ENCODE measurements at places on chromosomes 7 and 10.

- DNase-seq: no peak
Observed at GRCh38 chr7:140312141-140312846, 86.0 kb downstream of the SLC37A3 start.

DNA sequence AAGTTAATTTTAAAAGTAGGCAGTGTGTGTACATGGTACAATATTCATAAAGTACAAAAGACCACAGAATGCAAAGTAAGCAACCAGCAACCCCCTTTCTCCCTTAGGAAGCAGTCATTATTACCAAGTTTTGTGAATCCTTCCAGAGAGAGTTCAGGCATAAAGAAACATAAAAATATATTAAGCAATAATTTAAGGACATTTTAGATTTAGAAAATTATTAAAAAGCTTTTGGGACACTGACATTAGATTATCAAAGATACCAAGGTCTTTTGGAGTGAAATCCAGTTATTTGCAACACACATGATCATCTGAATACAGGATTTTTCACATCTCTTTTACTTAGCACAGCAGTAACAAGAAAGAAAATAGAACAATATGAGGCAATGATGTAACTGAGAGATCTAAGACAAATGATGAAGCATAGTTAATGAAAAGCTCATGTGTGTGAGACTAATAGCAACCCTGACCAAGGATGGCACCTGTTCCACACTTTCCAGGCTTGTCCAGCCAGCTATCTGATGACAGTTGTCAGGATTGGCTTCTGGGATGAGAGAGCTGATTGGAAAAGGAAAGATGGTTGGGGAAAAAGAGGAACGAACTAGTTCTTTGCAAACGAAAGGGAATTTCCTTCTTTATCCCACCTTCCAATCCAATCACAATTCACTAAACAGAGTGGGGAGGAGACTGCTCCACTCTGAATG, 115.5 kb upstream of the LAMB4 start:
- no peak for DNase-seq

- DNase-seq: no peak
Observed at GRCh38 chr7:53252539-53252938, 217.1 kb downstream of the POM121L12 start.

GRCh38 chr10:75234017-75234682, 1.6 kb downstream of the COMTD1 start:
- DNase-seq: peak; percentile 98

GRCh38 chr7:150924369-150924781, 53.7 kb downstream of the KCNH2 start:
- no peak for DNase-seq

GRCh38 chr7:100607111-100607510, 4.9 kb downstream of the PCOLCE start:
- DNase-seq: no peak

- DNase-seq: no peak
Observed at GRCh38 chr7:38630720-38631673, at the start of gene AMPH. TSS of gene AMPH (minus strand) at chr7:38631373. CDS start at chr7:38631351, 22 bp downstream.

- no peak for DNase-seq
Observed at GRCh38 chr7:85462671-85463070, 275.8 kb upstream of the SEMA3D start.

- DNase-seq: no peak
Observed at GRCh38 chr7:80145780-80146422, 11.3 kb downstream of the GNAI1 start.

DNA sequence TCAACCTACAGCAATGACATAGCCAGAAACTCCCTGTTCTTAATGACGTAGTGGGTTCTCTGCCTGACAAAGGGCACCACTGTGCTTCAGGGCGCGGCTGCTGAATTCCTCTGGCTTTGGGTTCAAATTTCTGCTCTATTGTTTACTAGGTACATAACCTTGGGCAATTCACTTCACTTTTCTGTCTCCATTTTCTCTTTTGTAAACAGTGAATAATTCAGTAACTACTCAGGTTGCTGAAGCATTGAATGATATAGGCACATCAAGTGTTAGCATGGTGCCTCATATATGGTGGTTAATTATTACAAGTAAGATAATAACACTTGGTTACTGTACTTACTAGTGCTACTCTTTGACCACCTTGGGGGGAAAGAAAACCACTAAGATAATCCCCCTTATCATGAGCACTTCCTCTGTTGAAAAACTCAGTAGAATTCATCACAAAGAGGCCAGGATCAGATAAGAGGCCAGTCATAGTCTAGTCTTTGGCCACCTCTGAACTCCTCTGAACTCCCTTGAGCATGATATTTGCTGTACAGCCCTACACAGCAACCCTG, 92.0 kb upstream of the AHR start:
- DNase-seq: no peak

GRCh38 chr7:116194115-116194514, 16.2 kb upstream of the TES start:
- no peak for DNase-seq

- DNase-seq: no peak
Observed at GRCh38 chr7:78151229-78151628, 352.7 kb downstream of the PHTF2 start.

DNA sequence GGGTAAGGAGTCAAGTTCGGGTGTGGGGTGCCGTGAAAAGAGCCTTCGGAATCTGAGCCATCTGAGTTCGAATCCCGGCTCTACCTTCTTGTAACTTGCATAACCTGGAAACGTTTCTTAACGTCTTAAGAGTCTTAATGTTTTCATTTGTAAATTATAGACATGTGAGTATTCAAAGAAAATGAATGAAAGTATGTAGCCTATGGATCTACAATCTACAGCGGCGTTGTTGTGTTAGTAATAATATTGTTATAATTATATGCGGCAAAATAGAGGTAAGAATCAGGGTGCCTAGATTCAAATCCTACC, 559 bp downstream of the VTI1A start:
- DNase-seq: no peak

- DNase-seq: no peak
Observed at GRCh38 chr10:3889961-3890522, 105.0 kb upstream of the KLF6 start.

DNA sequence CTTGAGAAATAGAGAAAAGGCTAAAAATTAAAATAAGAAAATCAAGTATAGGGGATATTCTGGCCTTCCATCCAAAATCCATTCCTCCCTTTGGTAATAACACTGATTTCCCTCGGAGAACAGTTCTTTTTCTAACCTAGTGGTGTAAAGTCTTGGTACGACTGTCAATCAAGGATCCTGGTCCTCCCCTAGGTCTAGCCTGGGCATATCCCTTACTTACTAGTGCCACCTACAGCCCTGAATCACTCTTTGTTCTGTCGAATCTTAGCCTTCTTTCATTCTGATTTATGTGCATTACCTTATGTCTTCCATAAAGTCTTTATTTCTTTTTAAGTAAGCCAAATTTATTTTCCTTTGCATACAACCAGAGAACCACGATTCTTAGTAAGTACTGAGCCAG, 298.7 kb upstream of the LRRTM3 start:
- no peak for DNase-seq

- DNase-seq: no peak
Observed at GRCh38 chr7:157666530-157667040, 329.8 kb downstream of the DNAJB6 start.

- no peak for DNase-seq
Observed at GRCh38 chr7:109616551-109617069, 1046.9 kb downstream of the DNAJB9 start.

- DNase-seq: peak; percentile 10
Observed at GRCh38 chr10:12194752-12195271, 879 bp downstream of the NUDT5 start.

- no peak for DNase-seq
Observed at GRCh38 chr7:107267138-107267537, 98.3 kb downstream of the HBP1 start.

DNA sequence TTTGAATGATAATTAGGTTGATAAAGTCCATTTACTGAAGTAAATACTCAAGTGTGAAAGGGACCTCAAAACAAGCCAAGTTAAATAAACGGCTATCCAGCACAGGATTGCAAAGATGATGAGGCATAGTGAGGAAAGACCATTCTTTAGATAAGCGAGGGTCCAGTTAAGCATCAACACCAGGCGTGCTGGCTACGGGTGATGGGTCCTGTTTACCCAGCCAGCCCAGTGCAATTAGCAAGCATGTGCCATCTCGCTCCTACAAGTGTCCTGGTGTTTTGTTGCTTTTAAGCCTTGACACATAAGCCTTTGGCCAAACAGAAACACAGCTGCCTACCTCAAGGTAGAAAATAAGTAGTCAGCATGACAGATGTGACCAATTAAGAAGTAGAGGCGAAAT, 7.1 kb downstream of the NEBL start:
- no peak for DNase-seq

All from CD4-positive, alpha-beta T cell treated with Interleukin-6 at 100 ng/mL for 8 hours (primary cell).